ENCODE measurements at places on chromosomes 7 and 10.

- no peak for DNase-seq
Measured at GRCh38 chr10:78247821-78248220, 214.2 kb downstream of the RPS24 start.

GRCh38 chr10:86944471-86944870, 12.9 kb downstream of the MMRN2 start:
- no peak for DNase-seq

- no peak for DNase-seq
Measured at GRCh38 chr10:19638182-19638895, 177.9 kb upstream of the PLXDC2 start.

DNA sequence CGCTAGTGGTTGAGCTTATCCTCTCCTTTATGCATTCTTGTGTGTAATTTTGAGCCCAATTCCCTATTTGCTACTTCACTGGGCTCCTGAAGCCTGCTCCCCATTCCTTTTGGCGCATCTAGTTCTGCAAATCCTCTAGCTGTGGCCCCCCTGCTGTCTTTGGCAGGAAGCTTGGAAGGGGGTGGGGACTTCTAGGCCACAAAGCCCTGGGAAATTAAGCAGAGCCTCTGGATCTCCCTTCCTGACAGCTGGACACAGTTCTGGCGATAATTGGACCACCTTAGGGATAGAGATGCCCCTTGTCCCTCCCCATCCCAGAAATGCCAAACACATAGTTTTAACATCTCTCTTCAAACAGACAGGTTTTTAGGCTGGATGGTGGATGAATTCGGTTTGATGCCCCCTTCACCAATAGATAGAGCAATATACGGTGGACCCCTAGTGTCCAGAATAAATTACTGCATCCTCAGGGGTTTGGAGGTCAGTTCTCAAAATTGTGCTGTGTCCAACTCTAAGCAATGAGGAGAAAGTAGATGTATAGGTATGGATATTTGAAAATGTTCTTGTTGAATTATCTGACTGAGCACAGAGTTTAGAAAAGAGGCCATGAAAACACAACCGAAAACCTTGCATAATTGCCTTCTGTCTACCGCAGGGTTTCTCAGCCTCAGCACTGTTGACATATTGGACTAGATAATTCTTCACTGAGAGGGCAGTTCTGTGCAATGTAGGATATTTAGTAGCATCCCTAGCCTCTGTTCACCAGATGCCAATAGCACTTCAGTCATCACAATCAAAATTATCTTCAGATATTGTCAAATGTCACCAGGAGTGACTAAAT, 75.5 kb downstream of the PAPSS2 start:
- peak; percentile 60 for DNase-seq

GRCh38 chr7:42237811-42238541, 967 bp upstream of the GLI3 start:
- DNase-seq: peak; percentile 83

GRCh38 chr7:30464231-30464671, 14.3 kb downstream of the NOD1 start:
- no peak for DNase-seq

Data from muscle of arm (tissue), 14 donors.